PC-3 (cell line): ENCODE measurements at places on chromosomes 7 and 10. TPM values are rescaled to one million over a fixed set of nuclear protein-coding genes. Genes with fewer than 3 reads are reported as not detected.

GRCh38 chr7:66150471-66150870 is 35.8 kb downstream of the CRCP start:
- DNase-seq: no peak

- peak; percentile 100 for DNase-seq
Observed at GRCh38 chr10:33155720-33156638, 178.5 kb downstream of the NRP1 start.

DNA sequence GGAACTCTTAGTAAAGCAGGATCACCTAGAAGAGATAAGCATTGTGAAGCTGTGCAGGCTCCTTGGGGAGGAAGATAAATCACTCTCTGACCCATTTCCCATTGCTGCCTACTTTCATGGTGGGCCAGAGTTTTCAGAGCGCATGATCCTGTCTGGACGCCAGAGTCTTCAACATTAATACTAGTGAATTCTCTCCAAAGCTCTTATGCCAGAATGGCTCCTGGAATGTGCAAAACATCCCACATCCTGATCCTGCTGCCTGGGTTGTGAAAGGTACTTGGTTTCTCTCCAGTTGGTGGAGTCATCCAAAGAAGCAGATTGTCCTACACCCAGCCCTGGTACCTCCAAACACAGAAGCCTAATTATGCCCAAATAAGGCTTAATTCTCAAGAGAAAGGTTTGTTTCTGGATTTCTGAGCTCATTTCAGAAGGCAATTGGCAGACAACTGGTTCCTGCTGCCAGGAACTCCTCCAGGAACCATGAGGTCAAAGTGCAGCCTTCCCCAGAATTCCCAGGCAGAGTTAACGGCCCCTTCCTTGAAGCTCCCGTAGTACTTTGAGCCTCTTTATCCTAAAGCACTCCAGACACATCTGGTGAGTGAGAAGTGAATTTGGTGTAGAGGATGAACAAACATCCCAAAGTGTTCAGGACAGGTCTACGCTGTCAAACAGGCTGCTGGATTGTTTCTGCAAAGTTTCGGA is 495.2 kb downstream of the PLXNA4 start:
- no peak for DNase-seq

- no peak for DNase-seq
Observed at GRCh38 chr7:11079907-11080306, 106.2 kb downstream of the PHF14 start.

GRCh38 chr10:49106451-49106850 is 8.9 kb downstream of the VSTM4 start:
- DNase-seq: no peak

GRCh38 chr10:126252884-126253610 is 135.2 kb downstream of the ADAM12 start:
- peak; percentile 87 for DNase-seq

DNA sequence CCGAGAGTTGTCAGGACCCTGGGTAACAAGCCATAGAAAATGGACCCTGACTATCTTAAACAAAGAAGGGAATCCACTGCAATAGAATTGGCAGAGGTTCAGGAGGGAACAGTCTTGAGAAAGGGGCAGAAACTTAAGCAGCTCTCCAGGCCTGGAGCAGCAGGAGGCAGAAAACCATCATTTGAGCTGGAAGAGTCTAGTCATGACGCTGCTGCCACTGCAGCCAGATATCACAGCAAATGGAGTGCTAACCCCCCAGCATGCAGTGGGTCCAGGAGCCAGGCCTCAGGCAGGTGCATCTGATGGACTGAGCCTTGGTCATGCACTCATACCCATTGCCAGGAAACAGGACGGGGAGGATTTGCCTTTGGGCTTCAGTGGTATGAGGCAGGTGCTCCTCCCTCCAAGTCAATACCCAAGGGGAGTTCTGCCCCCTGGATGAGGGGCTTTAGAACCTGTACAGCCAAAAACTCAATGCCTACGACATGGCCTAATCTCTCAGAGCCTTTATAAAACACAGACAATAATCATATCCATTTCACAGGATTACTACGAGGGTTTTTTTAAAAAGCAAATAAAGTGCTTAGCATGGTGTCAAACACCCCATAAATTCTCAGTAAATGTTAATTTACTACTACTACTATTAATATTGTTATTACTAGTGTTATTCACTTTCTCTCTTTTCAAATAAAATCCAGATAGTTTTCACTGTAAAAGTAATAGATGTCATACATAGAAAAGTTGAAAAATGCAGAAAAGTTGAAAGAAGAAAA is 30.7 kb downstream of the DUSP5 start:
- no peak for DNase-seq

Gene ANKRD61
- 0.23 and 0.26 TPM in 2 replicates for total RNA-seq

Gene ZNF853
- 1.0 and 1.6 TPM in 2 replicates for total RNA-seq

DNA sequence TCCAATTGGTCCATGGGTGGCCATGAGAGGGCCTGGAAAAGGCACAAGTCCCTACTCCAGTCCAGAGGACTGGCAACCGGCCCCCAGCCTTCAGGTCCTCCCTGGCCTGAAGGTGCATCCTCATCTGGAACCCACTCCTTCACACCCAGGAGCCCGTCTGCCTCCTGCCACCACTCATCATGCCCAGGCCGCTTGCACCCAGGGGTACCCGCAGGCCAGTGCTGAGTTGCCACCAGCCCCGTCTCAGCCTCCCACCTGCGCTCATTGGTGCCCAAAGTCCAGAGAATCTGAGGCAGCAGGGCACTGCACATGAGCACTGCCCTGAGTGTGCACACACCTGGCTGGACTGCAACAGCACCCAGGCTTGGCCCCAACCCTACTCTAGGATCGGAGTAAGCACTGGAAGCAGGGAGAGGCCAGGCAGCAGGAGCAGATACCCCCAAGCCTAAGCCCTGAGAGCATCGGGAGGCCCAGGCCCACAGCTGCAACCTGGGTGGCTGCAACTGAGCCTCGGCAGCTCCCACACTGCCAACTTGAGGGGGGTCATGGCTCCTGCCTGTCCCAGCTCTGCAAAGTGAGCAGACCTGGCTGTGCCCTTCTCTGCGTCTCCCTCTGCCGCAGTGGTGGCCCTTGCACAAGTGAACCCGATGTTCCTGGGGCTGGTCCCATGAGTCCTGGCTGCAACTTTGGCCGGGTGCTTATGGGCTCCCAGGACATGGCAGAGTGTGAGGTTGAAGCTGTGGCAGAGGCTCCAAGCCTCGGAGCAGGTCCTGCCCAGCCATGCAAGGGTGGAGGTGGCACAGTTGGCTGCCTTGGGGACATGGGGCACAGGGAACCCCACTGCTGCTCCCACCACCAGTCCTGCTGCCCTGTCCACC is 44.3 kb downstream of the TCERG1L start:
- DNase-seq: no peak

DNA sequence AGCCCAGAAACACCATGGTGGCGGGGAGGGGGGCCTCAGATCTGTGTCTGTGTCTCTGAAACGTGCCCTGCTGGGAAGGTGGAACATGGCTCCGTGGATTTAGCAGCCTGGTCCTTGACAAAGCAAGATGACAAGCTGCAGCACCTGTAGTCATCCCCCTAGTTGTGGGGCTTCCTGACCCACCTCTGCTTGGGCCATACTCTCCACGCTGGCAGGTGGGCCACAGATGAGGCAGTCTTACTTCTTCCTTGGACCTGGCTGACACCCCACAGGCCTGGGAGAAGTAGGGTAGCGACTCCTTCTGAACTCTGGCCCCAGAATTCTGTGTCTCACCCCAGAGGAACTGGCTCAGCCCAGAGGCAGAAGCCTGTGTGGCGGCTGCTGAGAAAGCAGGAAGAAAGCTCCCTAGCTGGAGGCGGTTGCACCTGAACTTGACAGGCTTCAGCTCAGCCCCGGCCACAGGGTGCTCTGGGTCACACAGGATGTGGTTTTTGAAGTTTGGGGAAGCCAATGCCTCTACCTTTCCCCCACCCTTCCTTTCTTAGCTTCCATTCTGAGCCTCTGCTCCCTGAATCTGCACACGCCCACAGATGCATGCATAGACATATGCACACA is 113.9 kb downstream of the ABLIM1 start:
- DNase-seq: peak; percentile 82

GRCh38 chr10:35409094-35409582 is 72.8 kb downstream of the CCNY start:
- DNase-seq: peak; percentile 59

Gene TES
- 120 and 128 TPM in 2 replicates for total RNA-seq

Gene MKRN1
- 71.9 and 78.5 TPM in 2 replicates for total RNA-seq

- no peak for DNase-seq
Observed at GRCh38 chr10:24669285-24669852, 54.3 kb downstream of the ARHGAP21 start.

GRCh38 chr10:35559416-35559815 is 45.7 kb upstream of the GJD4 start:
- DNase-seq: no peak

DNA sequence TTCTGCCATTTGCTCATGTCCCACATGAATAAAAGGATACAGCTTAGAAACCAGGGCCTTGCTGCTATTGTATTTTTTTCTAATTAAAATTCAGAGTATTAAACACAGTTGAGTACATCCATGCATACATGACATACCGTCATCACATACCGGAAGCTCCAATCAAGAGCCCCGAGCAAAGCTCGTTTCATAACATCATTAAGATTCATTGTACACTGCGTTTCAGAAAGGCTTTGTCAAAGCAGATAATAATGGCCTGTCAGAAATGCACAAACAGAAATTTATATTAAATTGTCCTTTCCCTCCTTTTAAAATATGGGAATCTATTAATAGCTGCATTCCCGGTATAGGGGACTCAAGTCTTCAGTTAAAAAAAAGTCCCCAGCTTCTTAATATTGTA is 103.4 kb downstream of the PRTFDC1 start:
- no peak for DNase-seq

Gene HOXA6
- 6.9 and 8.3 TPM in 2 replicates for total RNA-seq

- no peak for DNase-seq
Observed at GRCh38 chr10:119663866-119664698, 12.9 kb downstream of the BAG3 start.

- no peak for DNase-seq
Observed at GRCh38 chr10:5198386-5198785, 1.7 kb downstream of the AKR1C4 start.

DNA sequence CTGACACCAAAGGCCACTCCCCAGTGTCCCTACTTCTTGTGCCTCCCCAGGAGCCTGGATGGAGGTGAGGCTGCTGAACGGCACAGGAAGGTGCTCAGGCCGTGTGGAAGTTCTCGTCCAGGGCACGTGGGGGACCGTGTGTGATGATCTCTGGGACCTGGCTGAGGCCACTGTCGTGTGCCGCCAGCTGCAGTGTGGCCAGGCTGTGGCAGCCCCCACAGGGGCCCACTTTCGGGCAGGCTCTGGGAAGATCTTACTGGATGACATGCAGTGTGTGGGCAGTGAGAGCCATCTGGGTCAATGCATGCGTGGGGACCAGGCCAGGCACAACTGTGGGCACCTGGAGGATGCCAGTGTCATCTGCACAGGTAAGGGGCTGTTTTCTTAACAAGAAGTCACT is 57.0 kb upstream of the C10orf120 start:
- DNase-seq: no peak

GRCh38 chr7:111531993-111532392 is 30.3 kb downstream of the IMMP2L start:
- no peak for DNase-seq

Gene ARID5B
- total RNA-seq: 24.5 and 26.4 TPM in 2 replicates

- DNase-seq: peak; percentile 80
Observed at GRCh38 chr7:102872460-102872859, 40.3 kb upstream of the LRRC17 start.

DNA sequence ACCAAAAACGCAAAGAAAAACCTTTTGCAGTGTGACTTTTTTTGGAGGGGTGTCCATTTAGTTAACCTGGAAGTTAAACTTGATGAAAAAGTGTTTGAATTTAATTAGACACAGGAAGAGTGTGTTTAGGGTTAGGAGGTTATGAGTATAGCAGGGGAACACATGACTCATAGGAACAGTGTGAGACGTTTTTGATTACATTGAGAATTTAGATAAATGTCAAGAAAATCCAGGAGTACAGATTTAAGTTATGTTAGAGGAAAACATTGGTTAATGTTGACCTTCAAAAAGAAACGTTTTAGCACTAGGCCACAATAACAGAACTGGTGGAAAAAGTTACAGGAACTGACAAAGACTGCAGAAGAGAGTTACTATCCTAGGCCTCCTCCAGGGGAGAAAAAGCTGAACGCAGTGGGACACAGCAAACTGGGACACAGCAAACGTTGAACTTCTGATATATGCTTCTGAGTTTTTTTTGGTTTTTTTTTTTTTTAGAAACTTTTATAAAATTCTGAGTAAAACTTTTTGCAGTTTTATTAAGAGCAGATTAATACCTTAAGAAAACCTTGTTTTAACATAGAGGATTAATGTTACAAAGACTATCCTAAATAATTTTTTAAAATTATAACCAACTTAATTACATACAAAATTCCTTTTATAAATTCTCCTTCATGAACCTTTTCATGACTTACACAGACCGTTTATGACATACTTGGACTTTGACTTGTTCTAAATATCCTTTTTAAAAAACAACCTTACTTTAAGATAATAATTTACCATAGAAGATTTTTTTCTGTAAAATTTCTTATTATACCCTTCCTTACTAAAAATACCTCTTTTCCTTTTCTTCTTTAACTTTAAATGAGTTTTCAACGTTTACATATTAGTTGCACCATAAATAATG is 22.2 kb downstream of the LANCL2 start:
- peak; percentile 31 for DNase-seq

DNA sequence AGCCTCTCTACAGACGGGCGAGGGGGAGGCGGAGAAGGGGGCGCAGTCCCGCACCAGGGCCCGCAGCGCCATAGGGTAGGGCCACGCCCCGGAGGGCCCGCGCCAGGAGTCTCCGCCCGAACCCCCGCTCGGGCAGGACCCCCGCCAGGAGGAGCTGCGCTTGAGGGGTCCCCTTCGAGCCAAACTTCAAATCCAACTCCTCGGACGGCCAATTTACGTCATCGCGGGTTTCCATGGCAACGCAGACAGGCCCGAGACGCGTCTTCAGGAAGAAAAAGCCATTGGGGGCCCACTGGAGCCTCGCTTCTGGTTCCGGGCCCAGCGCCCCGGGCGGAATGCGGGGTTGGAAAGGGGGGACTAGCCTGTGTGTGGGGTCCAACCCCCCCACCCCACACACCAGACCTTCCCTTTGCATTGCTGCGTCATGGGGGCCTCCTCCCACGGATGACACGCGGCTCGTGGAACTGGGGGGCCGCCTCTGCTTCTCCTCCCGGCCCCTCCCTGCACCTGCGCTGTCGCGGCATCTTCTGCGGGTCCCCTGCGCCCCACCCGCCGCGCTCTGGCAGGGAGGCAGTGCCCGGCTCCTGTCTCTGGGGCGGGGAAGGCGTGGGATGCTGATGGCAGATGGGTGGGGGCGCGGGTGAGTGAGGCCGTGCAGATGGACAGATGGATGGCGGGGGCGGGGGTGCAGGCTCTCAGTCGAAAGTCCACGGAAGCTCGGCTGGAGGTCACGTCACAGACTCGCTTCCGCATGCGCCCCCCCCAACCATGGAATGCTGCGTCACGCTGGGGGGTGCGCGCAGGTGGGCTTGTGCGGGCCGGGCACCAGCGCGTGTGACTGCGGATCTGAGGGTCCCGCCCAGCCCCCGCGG is 1.2 kb downstream of the CALY start:
- DNase-seq: peak; percentile 8

Gene TMEM120A
- 17.9 and 18.6 TPM in 2 replicates for total RNA-seq

Gene TLX1
- total RNA-seq: not detected in 2 replicates

DNA sequence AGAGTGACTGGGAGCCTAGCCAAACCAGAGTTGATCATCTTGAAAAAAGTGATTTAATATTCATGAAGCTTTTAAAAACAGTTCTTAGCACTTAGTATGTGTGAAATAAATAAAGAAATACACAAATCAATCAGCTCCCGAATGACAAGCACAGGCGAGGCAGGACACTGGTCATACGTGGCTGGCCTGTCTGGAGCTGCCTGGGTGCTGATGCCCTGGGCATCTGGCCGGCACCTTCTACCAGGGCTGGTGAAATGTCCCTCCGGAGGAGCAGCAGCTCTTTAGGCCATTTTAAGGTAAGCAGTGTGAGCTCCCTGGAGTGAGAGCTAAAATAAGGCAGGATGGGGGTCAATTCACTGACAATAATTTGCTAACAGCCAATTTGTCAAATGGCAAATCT is 23.7 kb downstream of the IL15RA start:
- DNase-seq: no peak
